ENCODE measurements at places on chromosomes 5 and 9. TPM values are rescaled to one million over a fixed set of nuclear protein-coding genes. Genes with fewer than 3 reads are reported as not detected.
A peak's percentile ranks its signal among the peaks of the same experiment; 100 is the strongest.

- H3K4me1 ChIP-seq = no peaks in the 10 kb centered on the region
- H3K27ac ChIP-seq = no peak overlapping the region
- DNase-seq = peak; percentile 55
- no peak overlapping the region for H3K4me3 ChIP-seq
- no peaks in the 10 kb centered on the region for H3K36me3 ChIP-seq
- peaks cover 38% of the 10 kb centered on the region for H3K27me3 ChIP-seq
These were observed 60.7 kb downstream of the HRH2 start for GRCh38 chr5:175718401-175719108.

GRCh38 chr5:133458435-133458834 lies 153.9 kb downstream of the FSTL4 start:
- H3K4me3 ChIP-seq = no peak overlapping the region
- H3K27me3 ChIP-seq = no peaks in the 10 kb centered on the region
- no peak overlapping the region for H3K27ac ChIP-seq
- H3K4me1 ChIP-seq = peaks cover 21% of the 10 kb centered on the region

- no peak overlapping the region for H3K27ac ChIP-seq
- no peaks in the 10 kb centered on the region for H3K36me3 ChIP-seq
- no peak for DNase-seq
- no peaks in the 10 kb centered on the region for H3K27me3 ChIP-seq
- no peak overlapping the region for H3K4me3 ChIP-seq
These were observed 61.8 kb downstream of the C9 start for GRCh38 chr5:39302472-39302871.

GRCh38 chr5:37846786-37847310 lies 7.0 kb upstream of the GDNF start:
- peak overlapping the region; percentile 93 for H3K27ac ChIP-seq

DNA sequence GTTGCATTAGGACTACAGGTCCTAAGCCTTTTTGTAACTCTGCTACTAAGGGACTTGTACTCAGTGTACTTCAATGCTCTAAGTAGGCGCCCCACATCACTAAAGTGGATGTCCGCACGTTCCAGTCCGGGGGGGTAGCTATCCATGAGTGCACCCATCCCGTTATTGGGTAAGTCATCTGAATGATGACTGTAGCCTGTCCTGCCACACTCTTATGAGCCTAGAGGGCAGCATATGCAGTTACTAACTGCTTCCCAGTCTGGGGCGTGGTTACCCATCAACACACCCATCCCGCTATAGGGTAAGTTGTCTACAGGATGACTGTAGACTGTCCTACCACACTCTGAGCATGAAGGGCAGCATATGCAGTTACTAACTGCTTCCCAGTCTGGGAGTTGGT lies 1053.9 kb downstream of the PTPRD start:
- no peak overlapping the region for H3K27ac ChIP-seq
- no peak overlapping the region for H3K4me3 ChIP-seq
- no peaks in the 10 kb centered on the region for H3K4me1 ChIP-seq
- peaks cover 15% of the 10 kb centered on the region for H3K27me3 ChIP-seq
- H3K36me3 ChIP-seq = no peaks in the 10 kb centered on the region

- H3K4me3 ChIP-seq = no peak overlapping the region
- H3K36me3 ChIP-seq = no peaks in the 10 kb centered on the region
- no peaks in the 10 kb centered on the region for H3K27me3 ChIP-seq
These were observed 226.8 kb downstream of the GRIA1 start for GRCh38 chr5:153717287-153717686.

SLC26A2 gene
- 44.1 TPM for total RNA-seq

INSL4 gene
- not detected for total RNA-seq

- DNase-seq = no peak
- H3K4me1 ChIP-seq = no peaks in the 10 kb centered on the region
- no peaks in the 10 kb centered on the region for H3K27me3 ChIP-seq
- H3K36me3 ChIP-seq = no peaks in the 10 kb centered on the region
These were observed 12.2 kb upstream of the ISL1 start for GRCh38 chr5:51371052-51371451.

DNA sequence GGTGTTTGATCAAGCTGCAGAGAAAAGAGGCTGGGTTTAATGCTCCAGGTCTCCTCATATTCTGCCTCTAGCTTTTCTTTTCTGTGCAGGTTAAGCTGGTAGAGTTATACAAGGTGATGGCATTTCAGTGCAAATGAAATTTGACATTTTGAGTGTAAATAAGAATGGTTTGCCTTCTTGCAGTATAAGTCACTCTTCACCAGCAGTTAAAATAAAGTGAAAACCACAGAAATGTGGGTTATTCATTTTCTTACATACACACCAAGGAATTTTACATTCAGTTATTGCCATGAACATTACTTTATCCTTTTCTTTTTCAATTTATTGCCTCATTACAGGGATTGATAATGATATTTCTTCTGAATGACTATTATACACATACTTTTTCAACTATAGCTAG lies 337.5 kb upstream of the PCSK5 start:
- no peaks in the 10 kb centered on the region for H3K36me3 ChIP-seq
- DNase-seq = no peak
- no peaks in the 10 kb centered on the region for H3K27me3 ChIP-seq

- H3K4me1 ChIP-seq = no peaks in the 10 kb centered on the region
- H3K27ac ChIP-seq = no peak overlapping the region
- DNase-seq = no peak
- H3K36me3 ChIP-seq = no peaks in the 10 kb centered on the region
- H3K4me3 ChIP-seq = no peak overlapping the region
- H3K27me3 ChIP-seq = no peaks in the 10 kb centered on the region
These were observed 2295.1 kb upstream of the WWC1 start for GRCh38 chr5:165996201-165996875.

DNA sequence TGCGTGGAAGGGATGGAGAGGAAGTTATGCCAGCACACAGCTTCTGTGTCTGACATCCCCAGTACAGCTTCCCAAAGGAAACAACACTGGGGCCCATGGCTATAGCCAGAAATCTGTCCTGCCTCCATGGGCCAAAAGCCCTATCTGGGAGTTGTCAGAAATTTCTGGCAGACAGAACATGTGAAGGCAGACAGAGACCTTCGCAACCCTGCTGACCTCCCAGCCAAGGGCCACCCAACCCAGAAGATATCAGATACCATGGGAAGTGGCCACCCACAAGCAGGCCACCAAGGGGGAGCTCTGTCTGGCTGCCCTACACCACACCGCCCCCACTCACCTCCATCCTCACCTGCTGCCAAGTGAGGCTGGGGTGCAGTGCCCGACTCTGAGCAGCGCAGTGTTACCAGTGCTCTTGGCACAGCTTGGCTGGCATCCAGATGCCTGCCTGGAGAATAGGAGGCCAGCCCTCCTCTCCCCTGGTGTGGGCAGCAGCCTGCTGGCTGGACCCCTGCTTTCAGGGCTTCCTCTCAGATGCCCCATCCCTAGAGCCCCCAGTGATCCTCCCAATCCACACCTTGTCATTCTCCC lies 61.6 kb upstream of the NEURL1B start:
- no peak overlapping the region for H3K4me3 ChIP-seq
- H3K36me3 ChIP-seq = no peaks in the 10 kb centered on the region
- H3K4me1 ChIP-seq = no peaks in the 10 kb centered on the region
- no peak for DNase-seq

- no peaks in the 10 kb centered on the region for H3K36me3 ChIP-seq
- no peak overlapping the region for H3K27ac ChIP-seq
- H3K27me3 ChIP-seq = no peaks in the 10 kb centered on the region
- peaks cover 11% of the 10 kb centered on the region for H3K4me1 ChIP-seq
- DNase-seq = no peak
These were observed 766.4 kb downstream of the PRELID2 start for GRCh38 chr5:145068721-145069120.

DNA sequence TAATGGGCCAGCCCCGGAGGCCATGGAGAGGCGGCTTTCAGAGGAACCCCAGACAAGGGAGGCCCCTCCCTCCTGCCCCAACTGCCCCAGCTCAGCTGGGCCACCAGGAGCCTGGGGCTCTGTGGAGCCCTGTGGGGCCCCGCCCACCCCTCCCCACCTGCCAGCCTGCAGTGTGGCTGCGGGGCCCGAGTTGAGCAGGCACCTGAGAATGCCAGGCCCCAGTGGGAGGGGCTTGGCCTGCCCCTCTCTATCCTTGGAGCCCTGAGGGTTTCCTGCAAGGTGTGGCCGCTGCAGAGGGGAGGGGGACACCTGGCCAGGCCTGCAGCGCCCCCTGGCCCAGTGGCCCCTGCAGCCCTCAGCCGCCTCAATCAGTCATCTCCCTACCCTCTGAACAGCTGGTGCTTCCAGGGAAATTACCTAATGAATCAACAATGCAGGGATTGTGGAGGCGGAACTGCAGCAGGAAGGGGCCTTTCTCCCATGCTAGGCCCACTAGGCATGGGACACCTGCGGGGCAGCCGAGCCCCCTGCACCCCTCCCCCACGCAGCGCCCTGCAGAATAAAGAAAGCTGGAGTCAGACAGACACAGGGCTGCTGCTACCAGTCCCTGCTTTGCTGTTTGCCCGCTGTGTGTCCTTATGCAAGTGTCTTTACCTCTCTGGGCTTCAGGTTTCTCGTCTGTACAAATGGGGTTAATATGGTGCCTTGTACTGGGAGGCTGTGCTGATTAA lies 48.0 kb downstream of the LMX1B start:
- no peak overlapping the region for H3K27ac ChIP-seq
- H3K27me3 ChIP-seq = no peaks in the 10 kb centered on the region
- no peak overlapping the region for H3K4me3 ChIP-seq
- H3K4me1 ChIP-seq = no peaks in the 10 kb centered on the region
- H3K36me3 ChIP-seq = no peaks in the 10 kb centered on the region

GRK6 gene
- total RNA-seq = 52.0 TPM

RASGEF1C gene
- total RNA-seq = not detected

- peak overlapping the region; percentile 67 for H3K4me3 ChIP-seq
- peak overlapping the region; percentile 66 for H3K27ac ChIP-seq
- H3K4me1 ChIP-seq = peaks cover 16% of the 10 kb centered on the region
These were observed 2.6 kb upstream of the MZB1 start for GRCh38 chr5:139392324-139392677.

TMEM141 gene
- 56.0 TPM for total RNA-seq

KCNV2 gene
- not detected for total RNA-seq

DNA sequence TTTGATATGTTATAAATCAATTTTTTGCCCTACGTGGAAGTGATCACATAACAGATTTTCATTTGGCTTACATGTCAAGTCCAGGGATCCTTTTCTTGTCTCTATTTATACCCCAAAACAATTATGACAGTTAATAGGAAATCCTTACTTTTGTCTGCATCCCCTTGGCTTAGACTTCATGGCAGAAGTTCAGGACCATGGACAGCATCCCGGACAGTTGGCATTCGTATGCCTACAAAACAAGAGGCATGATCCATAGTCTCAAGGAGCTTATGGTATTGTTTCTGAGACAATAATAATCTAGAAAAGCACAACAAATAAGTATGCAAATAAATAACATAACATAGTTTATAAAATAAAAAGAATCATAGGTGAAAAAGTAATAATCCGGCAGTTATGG lies 214.3 kb upstream of the GRIA1 start:
- H3K36me3 ChIP-seq = no peaks in the 10 kb centered on the region
- no peak overlapping the region for H3K27ac ChIP-seq
- peak; percentile 82 for DNase-seq
- no peaks in the 10 kb centered on the region for H3K27me3 ChIP-seq
- H3K4me3 ChIP-seq = no peak overlapping the region

DNA sequence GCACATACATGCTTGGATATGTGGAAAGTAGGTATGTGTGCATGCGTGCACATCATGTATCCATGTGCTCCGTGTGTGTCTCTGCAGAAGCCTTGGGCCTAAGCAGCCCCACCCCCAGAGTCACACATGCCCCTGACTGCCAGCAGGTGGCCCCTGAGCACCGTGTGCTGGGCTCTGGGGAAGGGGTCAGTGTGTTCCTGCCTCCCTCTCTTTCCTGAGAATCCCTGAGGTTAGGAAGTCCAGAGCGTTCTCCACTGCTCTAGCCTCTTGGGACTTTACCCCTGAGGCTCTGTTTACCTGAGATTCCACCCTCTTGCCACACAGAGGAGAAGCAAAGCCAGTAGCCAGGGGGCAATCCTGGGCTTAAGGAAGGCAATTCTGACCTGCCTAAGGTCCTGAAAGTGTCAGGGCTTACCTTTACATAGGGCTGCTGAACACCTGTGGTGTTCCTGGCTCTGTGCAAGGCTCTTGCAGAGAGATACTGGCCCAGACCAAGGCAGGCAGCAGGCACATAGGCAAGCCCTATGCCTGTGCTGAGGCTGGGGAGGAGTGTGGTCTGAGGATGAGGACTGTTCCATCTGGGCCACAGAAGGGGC lies 207.3 kb downstream of the TMEM38B start:
- H3K27ac ChIP-seq = no peak overlapping the region
- H3K27me3 ChIP-seq = no peaks in the 10 kb centered on the region
- DNase-seq = peak; percentile 68

- DNase-seq = no peak
- H3K4me1 ChIP-seq = peaks cover 17% of the 10 kb centered on the region
- no peaks in the 10 kb centered on the region for H3K27me3 ChIP-seq
- no peak overlapping the region for H3K4me3 ChIP-seq
- peaks cover 10% of the 10 kb centered on the region for H3K36me3 ChIP-seq
- H3K27ac ChIP-seq = peak overlapping the region; percentile 13
These were observed 7.0 kb downstream of the CENPP start for GRCh38 chr9:92332577-92333281.

NRG2 gene
- 0.23 TPM for total RNA-seq

DNA sequence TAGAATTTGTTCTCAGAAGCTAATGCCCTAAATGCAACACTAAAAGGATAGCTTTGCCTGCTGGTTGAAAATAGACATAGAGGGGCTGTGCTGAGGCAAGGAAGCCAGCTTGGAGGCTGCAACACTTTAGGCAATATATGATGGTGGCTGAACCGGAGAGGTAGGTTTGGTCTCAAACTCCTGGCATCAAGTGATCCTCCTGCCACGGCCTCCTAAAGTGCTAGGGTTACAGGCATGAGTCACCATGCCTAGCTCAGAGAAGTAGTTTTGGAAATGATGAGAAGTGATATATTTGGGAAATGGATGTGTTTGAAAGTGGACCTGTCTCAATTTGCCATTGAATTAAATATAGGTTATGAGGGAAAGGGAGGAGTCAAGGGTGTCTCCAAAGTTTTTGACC lies 10.0 kb downstream of the DUSP1 start:
- no peaks in the 10 kb centered on the region for H3K27me3 ChIP-seq
- peak; percentile 27 for DNase-seq
- H3K27ac ChIP-seq = no peak overlapping the region
- H3K4me1 ChIP-seq = peaks cover 26% of the 10 kb centered on the region
- H3K4me3 ChIP-seq = no peak overlapping the region

GRCh38 chr5:147906326-147907095 lies at the start of gene C5orf46:
Gene C5orf46, minus strand, starts transcription at chr5:147906538. Its CDS starts 37 bp downstream, at chr5:147906501.
- H3K27me3 ChIP-seq = no peaks in the 10 kb centered on the region
- peaks cover 39% of the 10 kb centered on the region for H3K4me1 ChIP-seq
- H3K27ac ChIP-seq = peak within 1 kb of the TSS; percentile 85
- peak; percentile 75 for DNase-seq
- peak within 1 kb of the TSS; percentile 69 for H3K4me3 ChIP-seq

DNA sequence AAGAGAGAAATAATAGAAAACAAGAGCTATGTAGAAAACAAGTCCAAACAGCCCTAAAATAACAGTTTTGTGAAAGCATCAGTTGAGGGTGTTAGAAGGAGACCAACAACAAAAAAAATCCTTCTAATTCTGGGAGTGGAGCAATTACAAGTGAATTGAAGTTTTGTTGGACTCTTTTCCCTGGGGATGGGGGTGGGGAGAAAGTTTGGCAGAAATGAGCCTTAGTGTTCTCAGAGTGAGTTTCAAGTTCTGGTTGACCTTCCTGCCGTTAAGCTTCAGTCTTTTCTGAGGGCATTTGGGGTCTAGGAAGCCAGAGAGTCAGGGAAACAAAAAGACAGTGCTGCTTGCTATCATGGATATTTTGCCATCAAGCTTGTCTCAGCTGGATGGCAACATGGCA lies 106.3 kb upstream of the TRIM32 start:
- no peak for DNase-seq
- no peak overlapping the region for H3K4me3 ChIP-seq
- no peaks in the 10 kb centered on the region for H3K4me1 ChIP-seq
- no peaks in the 10 kb centered on the region for H3K27me3 ChIP-seq
- H3K36me3 ChIP-seq = no peaks in the 10 kb centered on the region
- no peak overlapping the region for H3K27ac ChIP-seq
